ENCODE measurements at places on chromosomes 7 and 10.

GRCh38 chr7:113796557-113796956 is 122.3 kb downstream of the PPP1R3A start:
- H3K4me1 ChIP-seq, result no peaks in the 10 kb centered on the region
- no peak overlapping the region for H3K27ac ChIP-seq
- DNase-seq, result no peak
- no peaks in the 10 kb centered on the region for H3K36me3 ChIP-seq
- H3K4me3 ChIP-seq, result no peak overlapping the region
- no peaks in the 10 kb centered on the region for H3K27me3 ChIP-seq

- H3K36me3 ChIP-seq, result peaks cover 19% of the 10 kb centered on the region
- no peaks in the 10 kb centered on the region for H3K4me1 ChIP-seq
- no peaks in the 10 kb centered on the region for H3K27me3 ChIP-seq
- H3K27ac ChIP-seq, result no peak overlapping the region
- DNase-seq, result no peak
Observed at GRCh38 chr10:125802131-125802530, 20.9 kb downstream of the UROS start.

DNA sequence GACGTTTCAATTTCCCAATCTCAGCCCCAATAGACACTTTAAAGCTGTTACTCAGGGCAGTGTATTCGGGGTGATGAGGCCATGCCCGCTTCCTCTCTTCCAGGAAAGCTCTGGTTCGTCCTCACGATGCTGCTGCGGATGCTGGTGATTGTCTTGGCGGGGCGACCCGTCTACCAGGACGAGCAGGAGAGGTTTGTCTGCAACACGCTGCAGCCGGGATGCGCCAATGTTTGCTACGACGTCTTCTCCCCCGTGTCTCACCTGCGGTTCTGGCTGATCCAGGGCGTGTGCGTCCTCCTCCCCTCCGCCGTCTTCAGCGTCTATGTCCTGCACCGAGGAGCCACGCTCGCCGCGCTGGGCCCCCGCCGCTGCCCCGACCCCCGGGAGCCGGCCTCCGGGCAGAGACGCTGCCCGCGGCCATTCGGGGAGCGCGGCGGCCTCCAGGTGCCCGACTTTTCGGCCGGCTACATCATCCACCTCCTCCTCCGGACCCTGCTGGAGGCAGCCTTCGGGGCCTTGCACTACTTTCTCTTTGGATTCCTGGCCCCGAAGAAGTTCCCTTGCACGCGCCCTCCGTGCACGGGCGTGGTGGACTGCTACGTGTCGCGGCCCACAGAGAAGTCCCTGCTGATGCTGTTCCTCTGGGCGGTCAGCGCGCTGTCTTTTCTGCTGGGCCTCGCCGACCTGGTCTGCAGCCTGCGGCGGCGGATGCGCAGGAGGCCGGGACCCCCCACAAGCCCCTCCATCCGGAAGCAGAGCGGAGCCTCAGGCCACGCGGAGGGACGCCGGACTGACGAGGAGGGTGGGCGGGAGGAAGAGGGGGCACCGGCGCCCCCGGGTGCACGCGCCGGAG is 2.6 kb downstream of the GJD4 start:
- no peak overlapping the region for H3K27ac ChIP-seq
- H3K27me3 ChIP-seq, result peaks cover 60% of the 10 kb centered on the region
- H3K4me3 ChIP-seq, result peak overlapping the region; percentile 69
- H3K36me3 ChIP-seq, result no peaks in the 10 kb centered on the region
- DNase-seq, result no peak
- peaks cover 5% of the 10 kb centered on the region for H3K4me1 ChIP-seq

GRCh38 chr7:49631960-49632359 is 141.5 kb upstream of the VWC2 start:
- H3K36me3 ChIP-seq, result 0 out of 2 replicates have a peak, but pooled peaks cover 4% of the 10 kb centered on the region
- H3K27me3 ChIP-seq, result no peaks in the 10 kb centered on the region
- no peak overlapping the region for H3K4me3 ChIP-seq
- H3K4me1 ChIP-seq, result no peaks in the 10 kb centered on the region
- H3K27ac ChIP-seq, result no peak overlapping the region

- no peak for DNase-seq
- H3K27ac ChIP-seq, result no peak overlapping the region
- peaks cover 4% of the 10 kb centered on the region for H3K4me1 ChIP-seq
- no peak overlapping the region for H3K4me3 ChIP-seq
- no peaks in the 10 kb centered on the region for H3K36me3 ChIP-seq
Observed at GRCh38 chr7:16298221-16298620, 123.1 kb downstream of the CRPPA start.

GRCh38 chr10:117445992-117446391 is 70.8 kb upstream of the PDZD8 start:
- peaks cover 25% of the 10 kb centered on the region for H3K4me1 ChIP-seq
- H3K36me3 ChIP-seq, result no peaks in the 10 kb centered on the region
- no peak for DNase-seq
- no peak overlapping the region for H3K27ac ChIP-seq

DNA sequence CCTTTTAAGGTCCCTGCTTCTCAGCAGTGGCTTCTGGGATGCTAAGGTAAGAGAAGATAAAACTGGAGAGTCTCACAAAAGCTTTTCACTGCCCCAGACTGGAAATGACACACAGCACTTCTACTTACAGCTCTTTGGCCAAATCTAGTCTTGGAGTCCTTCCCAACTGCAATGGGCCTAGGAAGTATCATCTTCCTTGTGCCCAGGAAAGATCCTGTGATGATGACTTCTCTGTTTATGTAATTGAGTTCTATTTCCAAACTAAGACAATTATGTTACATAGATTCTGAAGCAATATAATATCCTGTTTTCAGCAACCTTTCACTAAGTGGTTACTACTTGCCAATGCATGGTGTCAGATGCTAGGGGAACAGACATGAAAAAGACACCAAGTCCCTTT is 234.1 kb downstream of the PTEN start:
- peaks cover 40% of the 10 kb centered on the region for H3K4me1 ChIP-seq
- no peaks in the 10 kb centered on the region for H3K27me3 ChIP-seq
- DNase-seq, result no peak

All from HFFc6 (cell line).